Fibroblast of villous mesenchyme (primary cell): ENCODE measurements at places on chromosomes 3 and 15.

GRCh38 chr3:135641761-135642160 lies 323.8 kb upstream of the PPP2R3A start:
- DNase-seq = no peak

DNA sequence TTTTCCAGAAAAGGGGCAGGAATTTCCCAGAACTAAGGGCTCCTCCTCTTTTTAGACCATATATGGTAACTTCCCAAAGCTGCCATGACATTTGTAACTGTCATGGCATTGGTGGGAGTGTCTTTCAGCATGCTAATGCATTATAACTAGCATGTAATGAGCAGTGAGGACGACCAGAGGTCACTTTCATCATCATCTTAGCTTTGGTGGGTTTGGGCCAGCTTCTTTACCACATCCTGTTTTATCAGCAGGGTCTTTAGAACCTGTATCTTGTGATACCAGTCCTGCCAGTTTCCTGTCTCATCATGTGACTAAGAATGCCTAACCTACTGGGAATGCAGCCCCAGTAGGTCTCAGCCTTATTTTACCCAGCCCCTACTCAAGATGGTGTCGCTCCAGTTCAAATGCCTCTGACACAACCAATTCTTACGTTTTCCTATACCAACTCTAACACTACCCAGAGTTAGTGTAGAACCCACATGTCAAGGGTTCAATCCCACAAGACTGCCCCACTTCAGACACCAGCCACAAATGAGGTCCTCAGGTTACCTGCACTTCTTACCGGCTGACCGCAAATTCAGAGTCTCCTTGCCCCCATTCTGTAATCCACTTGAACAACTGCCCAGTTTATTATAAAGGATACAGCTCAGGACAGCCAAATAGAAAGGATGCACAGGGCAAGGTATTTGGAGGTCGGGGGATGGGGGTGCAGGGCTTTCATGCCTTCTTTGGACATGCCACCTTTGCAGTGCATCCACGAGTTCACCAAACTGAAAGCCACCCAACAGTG lies 17.7 kb downstream of the FOXB1 start:
- no peak for DNase-seq

GRCh38 chr3:133367403-133367802 lies 32.5 kb upstream of the BFSP2 start:
- no peak for DNase-seq

- DNase-seq = peak; percentile 22
These were observed 187.2 kb downstream of the SHQ1 start for GRCh38 chr3:72661115-72661457.
